NCI-H1694 treated with DMSO at 0.1 percent for 48 hours (cell line): ENCODE measurements at places on chromosomes 4 and X.

DNA sequence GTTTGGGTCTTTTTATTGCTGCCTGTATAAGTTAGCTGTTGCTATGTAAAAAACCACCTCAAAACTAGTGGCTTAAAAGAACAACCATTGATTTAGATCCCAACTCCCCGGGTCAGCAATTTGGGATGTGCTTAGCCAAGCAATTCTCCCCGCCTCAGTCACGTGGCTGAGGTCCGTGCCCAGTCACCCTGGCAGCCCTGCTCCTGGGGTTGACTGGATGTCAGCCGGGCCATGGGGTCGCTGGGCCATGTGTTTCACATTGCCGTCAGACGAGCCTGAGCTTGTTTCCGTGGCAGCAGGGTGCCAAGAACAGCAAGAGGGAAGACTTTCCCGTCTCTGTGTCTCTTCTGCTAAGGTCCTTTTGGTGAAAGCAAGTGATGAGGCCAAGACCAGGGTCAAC lies 345.7 kb upstream of the FAT1 start:
- no peak for DNase-seq

GRCh38 chr4:107930821-107931774 lies at the start of gene CYP2U1:
CYP2U1 (plus strand) TSS chr4:107931549; CDS start chr4:107931644, 95 bp downstream.
- DNase-seq = peak; percentile 34

- no peak for DNase-seq
Observed at GRCh38 chr4:8846826-8847225, 24.8 kb downstream of the HMX1 start.

DNA sequence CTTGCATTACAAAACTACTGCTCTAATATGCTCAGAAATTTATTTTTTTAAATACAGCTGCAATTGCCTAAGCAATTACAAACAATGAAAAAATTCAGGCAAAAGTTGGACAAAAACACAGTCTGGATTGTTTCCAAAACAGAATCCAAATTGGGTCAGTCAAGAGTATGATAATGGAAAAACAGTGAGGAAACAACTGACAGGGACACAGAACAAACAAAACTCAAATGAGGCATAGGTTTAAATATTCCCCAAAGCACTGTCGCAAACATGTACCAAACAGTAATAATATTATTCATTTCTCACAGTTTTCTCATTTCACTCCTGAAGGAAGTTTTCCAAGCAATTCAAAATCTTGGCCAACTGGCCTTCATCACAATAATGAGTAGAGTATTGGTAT lies 386.6 kb downstream of the CENPC start:
- no peak for DNase-seq

DNA sequence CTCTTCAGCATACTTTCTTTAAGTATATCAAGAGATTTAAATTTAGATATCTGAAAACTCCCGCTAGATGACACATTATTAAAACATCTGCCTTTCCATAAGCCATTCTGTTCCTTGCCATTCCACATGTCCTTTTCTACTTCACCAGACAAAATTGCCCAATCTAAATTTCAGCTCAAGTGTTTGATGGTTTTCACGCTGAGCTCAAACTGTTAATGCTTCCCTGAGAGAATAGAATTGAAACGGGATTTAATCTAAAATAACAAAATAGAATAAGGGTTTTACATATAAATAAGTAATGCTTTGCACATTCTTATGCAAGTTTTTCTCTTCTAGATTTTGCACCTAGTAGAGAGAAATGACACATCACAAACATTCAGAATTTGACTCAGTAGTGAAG lies 764.5 kb upstream of the TENM3 start:
- no peak for DNase-seq

DNA sequence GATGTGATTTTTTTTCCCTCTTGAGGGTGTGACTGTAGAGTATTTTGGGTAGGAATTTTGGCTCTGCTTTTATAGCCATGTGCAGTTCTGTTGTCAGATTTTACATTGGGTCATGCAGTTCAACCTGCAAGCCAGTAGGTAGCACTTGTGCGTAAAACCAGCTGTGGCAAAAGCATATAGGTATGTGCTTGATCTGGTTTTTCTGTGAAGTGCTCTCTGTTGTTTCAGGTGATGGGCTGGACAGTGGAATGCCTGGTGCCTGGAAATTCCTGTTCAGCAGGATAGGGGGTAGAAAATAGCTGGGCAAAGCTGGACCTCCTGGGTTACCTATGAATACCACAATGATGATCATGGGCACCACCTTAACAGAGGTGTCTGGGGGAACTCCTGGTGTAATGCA lies 584.2 kb upstream of the PCDH10 start:
- no peak for DNase-seq

DNA sequence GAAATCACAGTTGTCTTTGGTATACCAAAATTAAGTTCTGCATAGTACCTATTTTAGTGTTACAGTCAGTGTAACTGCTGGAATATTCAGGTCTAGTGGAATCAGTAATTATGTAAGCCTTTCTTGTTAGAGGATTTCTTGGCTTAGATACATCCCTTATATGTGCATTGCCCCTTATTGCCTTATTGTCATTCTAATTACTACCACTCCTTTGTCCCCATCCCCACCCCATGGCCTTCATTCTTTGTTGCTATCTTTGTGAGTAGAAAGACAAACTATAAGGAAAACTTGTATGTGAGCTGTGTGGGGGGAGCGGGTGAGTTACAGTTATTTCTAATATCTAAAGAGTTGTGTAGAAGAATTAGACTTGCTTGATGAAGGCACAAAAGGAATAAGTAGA lies 36.9 kb upstream of the RPA4 start:
- no peak for DNase-seq

DNA sequence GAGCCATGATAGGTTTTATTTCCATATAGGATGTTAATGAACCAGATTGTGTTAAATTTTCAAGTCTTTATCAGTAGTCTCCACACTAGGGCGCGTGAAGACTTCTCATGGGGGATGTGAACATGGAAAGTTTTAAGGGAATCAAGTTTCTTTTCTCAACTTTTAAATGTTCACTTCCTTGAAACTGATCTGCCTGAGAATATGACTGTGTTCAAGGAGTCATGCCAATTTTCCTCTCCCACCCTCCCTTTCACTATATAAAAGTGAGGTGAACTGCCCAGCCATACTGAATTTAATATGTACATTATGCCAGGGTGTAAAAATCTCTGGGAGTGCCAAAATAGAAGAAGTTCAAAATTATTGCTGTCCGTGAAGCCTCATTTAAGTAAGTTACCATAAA lies 30.4 kb upstream of the HPGDS start:
- no peak for DNase-seq

DNA sequence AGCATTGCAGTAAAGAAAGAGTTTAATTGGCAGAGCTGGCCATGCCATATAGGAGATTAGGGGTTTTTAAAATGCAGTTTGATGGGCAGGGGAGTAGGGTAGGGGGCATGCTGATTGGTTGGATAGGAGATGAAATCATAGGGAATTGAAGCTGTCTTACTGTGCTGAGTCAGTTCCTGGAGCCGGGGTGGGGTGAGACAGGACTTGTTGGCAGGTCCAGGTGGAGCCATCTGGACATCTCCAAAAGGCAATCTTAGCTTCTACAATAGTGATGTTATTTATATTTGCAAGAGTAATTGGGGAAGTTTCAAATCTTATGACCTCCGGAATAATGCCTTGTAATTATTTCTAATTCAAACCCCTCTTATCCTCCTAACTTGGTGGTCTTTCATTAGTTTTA lies 32.4 kb upstream of the PGM2 start:
- DNase-seq = no peak

- no peak for DNase-seq
Observed at GRCh38 chr4:145178740-145179280, 1.6 kb downstream of the OTUD4 start.

DNA sequence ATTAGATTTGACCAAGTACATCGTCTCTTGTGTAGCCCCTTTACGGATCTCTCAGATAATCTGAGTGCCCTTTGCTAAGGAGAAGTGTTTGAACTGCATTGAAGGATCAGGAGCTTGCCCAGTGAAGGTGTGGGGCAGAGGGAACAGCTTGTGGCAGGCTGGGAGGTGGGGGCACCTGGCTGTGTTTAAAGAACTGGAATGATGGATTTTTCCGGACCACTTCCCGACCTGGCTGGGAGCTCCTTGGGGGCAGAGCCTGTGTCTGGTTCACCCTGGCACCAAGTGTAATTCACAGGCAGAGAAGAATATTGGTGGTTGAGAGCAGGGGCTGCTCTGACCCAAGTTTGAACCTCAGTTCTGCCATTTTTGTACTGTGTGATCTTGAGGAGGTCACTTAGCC lies 18.5 kb downstream of the TBC1D14 start:
- DNase-seq = peak; percentile 9

DNA sequence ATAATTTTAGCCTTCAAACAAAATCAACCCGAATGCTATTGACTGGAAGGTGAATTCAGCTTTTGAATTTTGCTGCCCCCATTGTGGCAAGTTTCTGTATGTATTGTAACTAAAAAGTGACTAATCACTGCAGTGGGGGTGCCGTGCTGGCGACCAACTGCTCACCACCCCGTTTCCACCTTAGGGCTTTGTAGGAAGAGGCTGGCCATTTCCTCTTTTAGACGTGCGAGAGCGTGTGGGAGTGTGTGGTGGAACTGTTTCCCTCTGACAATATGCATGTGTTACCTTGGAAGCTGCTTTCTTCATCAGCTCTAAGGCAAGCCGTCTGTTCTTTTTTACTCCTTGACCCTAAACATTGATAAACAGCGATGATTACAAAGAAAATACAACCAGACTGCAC lies 78.8 kb downstream of the SEL1L3 start:
- DNase-seq = no peak

DNA sequence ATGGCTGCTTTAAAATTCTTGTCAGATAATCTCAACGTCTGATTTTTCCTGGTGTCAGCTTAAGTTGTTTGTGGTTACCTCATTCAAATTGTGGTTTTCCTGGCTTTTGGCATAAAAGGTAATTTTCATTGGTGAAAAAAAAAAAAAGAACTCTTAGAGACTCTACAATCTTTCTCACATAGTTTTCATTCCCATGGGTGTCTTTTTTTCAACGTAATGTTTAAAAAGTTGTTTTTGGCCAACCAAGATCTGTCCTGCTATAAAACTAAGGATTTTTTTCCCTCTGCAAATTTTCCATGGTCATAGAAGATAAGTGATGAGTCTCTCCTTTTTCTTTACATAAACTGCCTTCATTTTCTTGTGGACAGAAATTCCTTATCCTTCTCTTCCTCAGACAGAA lies 28.9 kb upstream of the RPS6KA6 start:
- no peak for DNase-seq

DNA sequence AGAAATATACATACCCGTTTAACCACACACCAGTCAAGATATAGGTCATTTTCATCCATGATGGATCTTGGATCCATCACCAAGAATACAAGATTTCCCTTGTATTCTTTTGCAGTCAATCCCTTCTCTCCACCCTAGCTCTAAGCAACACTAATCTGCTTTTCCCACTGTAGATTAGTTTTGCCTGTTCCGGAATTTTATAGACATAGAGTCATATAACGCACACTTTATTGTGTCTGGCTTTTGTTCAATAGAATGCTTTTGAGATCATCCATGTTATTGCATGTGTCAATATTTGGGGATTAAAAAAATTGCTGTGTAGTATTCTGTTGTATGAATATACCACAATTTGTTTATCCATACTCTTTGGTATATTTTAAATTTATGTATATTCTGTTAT lies 235.6 kb upstream of the BCOR start:
- no peak for DNase-seq

DNA sequence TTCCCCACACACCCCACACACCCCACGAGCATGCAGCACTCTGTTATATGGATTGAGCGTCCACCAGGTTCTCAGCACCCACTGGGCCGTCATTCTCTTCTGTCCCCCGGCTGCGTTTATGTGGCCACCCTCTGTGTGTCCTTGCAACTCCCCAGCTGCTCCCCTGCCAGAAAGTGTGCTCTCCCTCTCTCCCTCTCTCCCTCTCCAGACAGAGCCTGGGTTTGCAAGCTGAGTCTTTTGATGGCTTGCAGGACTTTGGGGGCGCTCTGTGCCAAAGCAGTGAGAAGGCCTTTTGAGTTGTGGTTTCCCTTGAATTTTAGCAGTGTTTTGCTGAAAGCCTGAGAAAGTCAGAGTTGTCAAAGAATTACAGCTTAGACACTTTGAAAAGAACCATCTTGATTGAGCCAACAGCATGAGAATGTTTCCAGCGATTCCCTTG lies 173.5 kb downstream of the DCLK2 start:
- DNase-seq = no peak

DNA sequence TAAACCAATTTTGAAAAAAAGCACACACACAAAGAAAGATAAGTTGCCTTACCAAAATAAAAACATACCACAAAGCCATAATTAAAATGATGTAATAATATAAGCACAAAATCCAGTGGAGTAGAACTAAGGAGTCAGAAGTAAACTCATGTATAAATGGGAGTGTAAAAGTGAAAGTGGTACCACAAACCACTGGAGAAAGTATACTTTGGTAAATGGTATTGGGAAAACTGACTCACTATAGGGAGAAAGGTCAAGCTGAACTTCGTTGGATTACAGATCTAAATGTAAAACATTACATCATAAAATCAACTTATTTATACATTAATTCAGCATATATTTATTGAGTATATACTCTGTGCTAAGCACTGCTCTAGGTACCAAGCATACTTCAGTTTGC lies 46.3 kb upstream of the HHIP start:
- no peak for DNase-seq

- DNase-seq = no peak
Observed at GRCh38 chr4:71294301-71294700, 44.5 kb upstream of the SLC4A4 start.

DNA sequence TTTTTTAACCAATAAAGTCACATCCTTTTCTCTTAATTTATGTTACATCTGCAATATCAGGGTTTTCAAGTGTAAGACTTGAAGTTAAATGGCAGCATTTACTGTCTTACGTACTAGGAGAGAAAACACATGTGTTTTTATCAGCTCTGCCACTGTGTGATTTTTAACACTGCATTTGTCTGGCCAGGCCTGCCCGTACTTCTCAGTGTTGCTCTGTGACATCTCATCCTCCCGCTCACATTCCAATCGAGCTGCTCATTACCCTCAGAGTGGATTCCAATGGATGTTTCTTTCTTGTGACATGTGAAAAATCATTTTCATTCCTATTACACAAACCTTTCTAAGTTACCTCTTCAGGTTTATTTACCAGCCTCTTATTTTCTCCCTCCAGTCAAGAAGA lies 420.3 kb downstream of the FAT4 start:
- DNase-seq = no peak

GRCh38 chrX:136387951-136388502 lies 87.3 kb downstream of the ADGRG4 start:
- DNase-seq = no peak

- no peak for DNase-seq
Observed at GRCh38 chr4:146834263-146835034, 111.2 kb downstream of the TTC29 start.

- no peak for DNase-seq
Observed at GRCh38 chrX:48459483-48459882, 10.6 kb downstream of the SLC38A5 start.

- DNase-seq = no peak
Observed at GRCh38 chr4:16415751-16416150, 189.5 kb upstream of the TAPT1 start.

GRCh38 chr4:159937595-159937994 lies 834.7 kb downstream of the RAPGEF2 start:
- no peak for DNase-seq

GRCh38 chr4:825063-825970 lies 612 bp downstream of the CPLX1 start:
- no peak for DNase-seq
